ENCODE measurements at places on chromosomes 11 and 22.
A peak's percentile ranks its signal among the peaks of the same experiment; 100 is the strongest.

DNA sequence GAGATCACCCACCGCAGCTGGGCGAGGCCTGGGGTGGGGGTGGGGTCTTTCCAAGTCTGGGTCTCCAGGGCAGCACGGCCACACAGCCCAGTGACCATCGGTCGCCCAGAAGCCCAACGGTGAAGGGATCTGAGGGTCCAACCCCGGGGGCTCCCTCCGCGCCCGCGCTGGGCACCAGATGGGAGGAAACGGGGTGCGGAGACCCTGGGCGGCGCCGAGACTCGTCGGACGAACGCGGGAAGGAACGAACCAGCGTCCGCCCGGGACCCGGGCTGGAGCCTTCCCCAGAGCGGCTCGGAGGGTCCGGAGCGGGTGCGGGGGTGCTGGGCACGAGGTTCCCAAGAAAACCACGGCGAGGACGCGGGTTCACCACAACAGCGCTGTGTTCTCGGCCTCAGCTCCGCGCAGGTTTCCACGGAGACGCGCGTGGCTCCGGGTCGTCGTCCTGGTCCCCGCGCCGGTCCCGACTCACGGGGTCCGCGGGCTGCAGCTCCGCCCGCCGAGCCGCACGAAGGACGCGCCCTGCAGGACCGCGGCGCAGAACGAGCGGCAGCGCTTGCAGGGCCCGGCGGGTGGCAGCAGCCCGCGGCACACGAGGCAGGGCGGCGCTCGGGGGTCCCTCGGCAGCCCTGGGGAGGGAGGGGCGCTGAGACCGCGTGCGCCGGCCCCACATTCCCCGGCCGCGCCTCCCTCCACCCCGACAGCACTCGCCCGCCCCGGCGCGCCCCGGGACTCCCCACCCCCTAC, 2.3 kb upstream of the IL17REL start:
- DNase-seq: no peak

DNA sequence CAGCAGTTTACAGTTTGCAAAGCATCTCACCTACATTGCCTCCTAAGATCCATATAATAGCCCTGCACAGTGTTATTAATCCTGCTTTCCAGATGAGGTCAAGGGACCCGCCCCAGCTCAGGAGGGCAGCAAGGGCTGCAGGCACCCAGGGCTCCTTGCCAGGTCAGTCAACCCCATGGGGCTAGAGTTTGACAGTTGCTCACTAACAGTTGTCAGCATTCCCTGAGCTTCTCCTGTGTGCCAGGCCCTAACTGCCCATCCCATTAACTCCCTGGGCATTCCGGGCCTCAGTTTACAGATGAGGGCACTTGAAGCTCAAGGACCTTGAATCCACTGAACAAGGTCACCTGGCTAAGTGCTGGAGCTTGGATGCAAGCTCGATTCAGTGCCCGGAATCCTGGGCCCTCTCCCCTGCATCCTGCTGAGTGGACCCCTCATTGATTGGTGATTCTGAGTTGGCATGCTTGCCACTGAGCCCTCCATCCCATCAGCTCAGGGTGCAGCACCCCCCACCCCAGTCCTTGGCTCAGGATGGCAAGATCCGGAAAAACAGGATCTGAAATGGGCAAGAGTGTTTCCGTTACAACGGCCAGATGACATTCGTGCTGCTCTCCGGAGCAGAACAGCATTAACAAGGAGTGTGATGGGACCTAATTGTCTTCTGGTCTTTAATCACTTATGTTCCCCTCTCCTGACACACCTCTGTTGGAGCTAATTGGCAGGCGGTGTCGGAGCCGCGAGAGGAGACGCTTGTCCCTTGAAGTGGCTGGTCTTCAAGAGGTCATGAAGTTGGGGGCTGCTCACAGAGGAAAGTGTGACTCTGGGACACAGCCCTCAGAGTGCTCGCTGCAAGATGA, 87.4 kb upstream of the SHISAL1 start:
- no peak for DNase-seq

DNA sequence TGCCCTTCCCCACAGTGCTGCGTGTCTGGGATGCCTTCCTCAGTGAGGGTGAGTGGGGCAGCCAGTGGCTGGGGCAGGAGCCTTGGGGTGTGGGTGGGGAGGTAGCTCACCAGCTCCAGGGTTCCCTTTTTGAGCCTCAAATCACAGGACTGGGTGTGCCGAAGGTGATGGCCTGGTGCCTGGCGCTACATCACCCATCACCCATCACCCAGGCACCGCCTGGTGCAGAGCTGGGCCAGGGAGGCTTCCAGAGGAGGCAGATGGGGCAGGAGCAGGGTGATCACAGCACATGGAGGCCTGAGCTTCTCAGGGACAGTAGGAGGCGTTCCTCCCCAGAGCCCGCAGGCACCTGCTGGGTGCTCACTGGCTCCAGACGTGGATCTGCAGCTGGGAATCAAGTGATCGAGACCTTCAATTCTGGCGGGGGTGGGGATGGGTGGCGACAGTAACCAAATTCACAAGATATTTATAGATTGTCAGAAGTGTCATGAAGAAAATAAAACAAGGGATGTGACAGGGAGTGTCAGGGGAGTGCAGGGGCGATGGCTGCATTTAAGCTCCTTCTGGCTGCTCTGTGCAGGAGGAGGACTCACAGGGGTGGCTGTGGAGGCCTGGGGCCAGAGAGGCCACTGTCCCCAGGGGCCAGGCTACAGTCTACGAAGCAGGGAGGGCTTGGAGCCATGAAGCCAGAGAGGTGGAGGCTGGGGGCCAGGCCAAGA, 3.2 kb downstream of the TBC1D10C start:
- peak; percentile 42 for DNase-seq

GRCh38 chr11:115780646-115781362, 276.6 kb upstream of the CADM1 start:
- no peak for DNase-seq

- no peak for DNase-seq
These were observed 62.2 kb downstream of the CLMP start for GRCh38 chr11:123132881-123133280.

DNA sequence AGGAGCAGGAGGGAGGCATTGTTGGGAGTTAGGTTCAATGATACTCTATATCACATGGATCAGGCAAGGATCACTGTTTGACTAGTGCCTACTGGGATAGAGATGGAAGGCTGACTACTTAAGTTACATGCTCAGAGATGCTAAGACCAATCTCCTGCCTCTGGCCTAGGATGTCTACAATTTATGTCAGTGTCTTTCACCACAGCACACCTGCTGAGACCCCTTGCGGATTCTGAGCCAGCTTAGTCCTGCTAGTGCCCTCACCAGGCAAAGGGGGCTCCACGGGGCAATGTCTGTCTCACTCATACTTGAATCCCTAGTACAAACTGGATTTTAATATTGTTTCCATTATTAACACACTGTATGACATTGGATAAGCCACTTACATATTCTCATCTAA, 732.5 kb downstream of the DLG2 start:
- no peak for DNase-seq

DNA sequence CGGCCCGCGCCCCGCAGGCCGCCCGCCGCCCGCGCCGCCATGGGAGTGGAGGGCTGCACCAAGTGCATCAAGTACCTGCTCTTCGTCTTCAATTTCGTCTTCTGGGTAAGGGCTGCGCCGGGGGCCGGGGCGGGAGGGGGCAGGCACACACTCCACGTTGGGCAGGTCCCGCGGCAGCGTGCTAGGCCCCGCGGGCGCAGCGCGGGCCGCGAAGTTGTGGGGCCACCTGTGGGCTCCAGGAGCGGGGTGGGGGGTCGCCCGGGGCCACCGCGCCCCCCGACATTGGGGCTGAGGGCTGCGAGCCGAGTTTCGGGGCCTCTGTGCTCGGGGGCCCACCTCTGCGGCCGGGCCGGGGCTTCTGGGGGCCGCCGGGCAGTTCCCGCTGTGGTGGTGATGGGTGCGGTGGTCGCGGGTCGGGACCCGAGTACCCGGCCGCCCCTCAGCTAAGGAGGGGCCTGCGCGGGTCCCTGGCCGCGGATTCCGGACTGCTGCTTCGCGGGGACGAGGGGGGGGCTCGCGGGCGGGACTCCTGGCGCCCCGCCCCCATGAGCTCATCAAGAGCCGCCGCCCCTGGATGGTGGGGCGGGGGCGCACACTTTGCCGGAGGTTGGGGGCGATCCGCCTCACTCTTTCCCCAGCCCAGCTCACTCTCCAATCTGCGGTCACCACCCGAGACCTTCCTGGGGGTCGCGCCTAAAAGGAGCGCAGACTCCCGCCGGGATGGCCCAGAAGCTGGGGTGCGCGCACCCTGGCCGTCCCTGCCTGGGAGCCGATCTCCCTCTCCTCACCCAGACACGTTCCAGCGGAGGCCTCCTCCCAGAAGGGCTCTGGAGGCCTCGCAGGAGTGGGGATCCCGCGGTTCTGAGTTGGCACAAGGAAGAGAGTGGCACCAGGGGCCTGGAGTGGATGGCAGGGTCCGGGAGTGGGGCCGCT, 667 bp downstream of the CD81 start:
- peak; percentile 50 for DNase-seq

- no peak for DNase-seq
These were observed 152.3 kb upstream of the CCDC90B start for GRCh38 chr11:83438438-83438837.

- peak; percentile 61 for DNase-seq
These were observed at the start of gene KDM2A for GRCh38 chr11:67118801-67119584. KDM2A (plus strand) TSS chr11:67119263; CDS start chr11:67121317, 2,054 bp downstream.

- no peak for DNase-seq
These were observed 24.4 kb upstream of the FSHB start for GRCh38 chr11:30206249-30206996.

DNA sequence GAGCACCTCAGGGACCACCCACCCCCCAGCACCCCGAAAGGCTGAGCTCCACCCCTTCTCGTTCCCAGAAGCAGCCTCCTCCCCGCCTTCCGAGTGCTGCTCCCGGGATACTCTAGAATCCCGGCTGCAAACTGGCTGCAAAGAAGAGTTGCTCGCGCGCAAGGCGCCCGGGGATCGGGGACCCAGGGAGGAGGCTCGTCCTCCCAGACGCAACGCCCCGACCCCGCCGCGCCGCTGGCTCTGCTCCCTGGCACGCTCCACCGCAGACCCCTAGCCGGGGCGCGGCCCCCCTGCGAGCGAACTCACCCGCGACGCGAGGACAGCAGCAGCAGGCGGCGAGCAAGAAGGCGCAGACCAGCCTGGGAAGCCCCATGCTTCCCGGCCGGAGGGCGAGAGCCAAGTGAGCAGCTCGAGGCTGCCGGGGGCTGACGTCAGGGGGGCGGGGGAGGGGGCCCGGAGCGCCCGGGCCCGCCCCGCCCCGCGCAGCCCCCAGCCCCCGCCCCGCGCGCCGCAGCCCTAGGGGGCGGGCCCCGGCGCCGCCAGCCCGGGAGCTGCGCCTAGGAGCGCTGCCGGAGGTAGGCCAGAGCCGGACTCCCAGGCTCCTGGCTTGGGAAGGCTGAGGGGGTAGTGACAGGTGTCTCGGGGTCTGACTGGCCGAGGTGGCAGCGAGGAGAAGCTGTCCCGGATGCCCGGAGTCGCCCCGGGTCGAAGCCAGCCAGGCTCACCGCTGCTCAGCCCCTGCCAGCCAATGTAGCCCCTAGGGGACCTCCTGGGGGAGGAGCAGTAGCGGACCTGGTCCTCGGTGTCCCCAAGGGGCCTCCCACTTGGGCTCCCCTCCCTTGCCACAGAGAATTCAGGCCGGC, at the start of gene MCAM:
TSS of gene MCAM (minus strand) at position 402 of the 863 bp plus-strand sequence. CDS start at position 373, 29 bp downstream.
- no peak for DNase-seq

- DNase-seq: no peak
These were observed 398 bp upstream of the CRACR2B start for GRCh38 chr11:827146-827896.

GRCh38 chr11:57479021-57479663, 18.8 kb downstream of the RTN4RL2 start:
- DNase-seq: no peak

DNA sequence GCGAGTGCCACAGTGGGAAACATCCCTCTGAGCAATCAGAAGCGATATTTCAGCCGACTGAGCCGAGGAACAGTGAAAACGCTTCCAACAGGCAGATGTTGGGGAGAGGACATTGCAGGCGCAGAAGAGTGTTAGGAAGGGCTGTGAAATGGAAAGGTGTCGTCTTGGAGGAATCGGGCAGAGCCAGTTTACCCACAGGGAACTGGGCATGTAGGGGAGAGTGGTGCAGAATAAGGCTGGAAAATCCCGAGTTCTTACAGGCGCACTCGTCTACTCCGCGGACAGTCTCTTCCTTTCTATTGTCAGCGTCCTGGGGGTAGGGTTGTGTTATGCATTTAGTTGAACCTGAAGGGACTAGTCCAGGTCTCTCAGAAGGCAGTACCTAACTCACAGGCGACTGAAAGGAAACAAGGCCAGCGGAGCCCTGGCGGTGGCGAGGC, 1.1 kb upstream of the APLP2 start:
- no peak for DNase-seq

- no peak for DNase-seq
These were observed 11.0 kb downstream of the GLB1L2 start for GRCh38 chr11:134342572-134343340.

GRCh38 chr11:31798057-31798553, 13.0 kb downstream of the PAX6 start:
- no peak for DNase-seq

DNA sequence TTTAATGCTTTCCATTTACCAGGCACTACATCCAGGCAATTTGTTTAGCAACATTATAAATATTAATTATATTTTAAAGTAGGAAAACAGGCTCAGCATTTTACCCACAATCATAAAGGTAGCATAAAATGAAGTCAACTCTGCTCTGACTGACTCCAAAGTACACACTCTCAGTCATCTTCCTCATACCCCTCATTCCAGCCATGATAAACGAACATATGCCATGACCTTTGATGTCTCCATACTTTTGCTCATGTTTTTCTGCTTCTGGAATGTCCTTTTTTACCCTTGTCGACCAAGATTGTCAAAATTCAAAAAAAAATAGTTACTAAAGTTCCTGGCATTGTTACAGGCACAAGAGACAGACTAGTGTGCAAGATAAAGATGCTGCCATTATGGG, 77.7 kb upstream of the SOX6 start:
- DNase-seq: no peak

DNA sequence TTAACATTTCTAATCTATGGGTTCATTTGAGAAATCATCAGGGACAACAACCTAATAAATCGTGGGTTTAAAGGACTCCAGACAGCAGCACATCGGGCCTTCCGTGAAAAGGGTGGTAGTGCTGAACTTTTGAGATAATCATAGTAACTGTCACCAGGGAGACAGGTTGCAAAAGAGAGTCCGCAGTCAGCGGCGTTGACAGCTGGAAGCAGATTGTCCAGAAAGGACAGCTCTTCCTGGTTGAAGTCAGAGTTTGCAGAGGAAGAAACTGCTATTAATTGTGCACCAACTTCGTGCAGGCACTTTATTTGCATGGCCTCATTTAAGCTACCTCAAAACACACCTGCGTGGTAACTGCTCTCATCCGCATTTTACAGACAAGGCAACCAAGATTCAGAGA, 20.5 kb upstream of the ISX start:
- DNase-seq: no peak

GRCh38 chr22:23530766-23531282, 49.3 kb downstream of the IGLL1 start:
- DNase-seq: no peak

GRCh38 chr22:27537501-27537900, 264.1 kb downstream of the MN1 start:
- DNase-seq: no peak

Measured in amygdala (tissue), 56 donors.